GM12865 (cell line): ENCODE measurements at places on chromosomes 1 and 21.

GRCh38 chr1:163866564-163866963 lies 544.8 kb downstream of the NUF2 start:
- DNase-seq, result no peak

GRCh38 chr1:101323535-101323934 lies 86.7 kb downstream of the S1PR1 start:
- no peak for DNase-seq

- no peak for DNase-seq
Measured at GRCh38 chr21:23475281-23476219, 2131.7 kb downstream of the MRPL39 start.

- no peak for DNase-seq
Measured at GRCh38 chr1:198118134-198118533, 38.7 kb upstream of the NEK7 start.

- DNase-seq, result no peak
Measured at GRCh38 chr1:94081566-94082344, 39.2 kb downstream of the ABCA4 start.
